Neural crest cell (in vitro differentiated cells): ENCODE measurements at places on chromosomes 11 and 22. TPM values are rescaled to one million over a fixed set of nuclear protein-coding genes. Genes with fewer than 3 reads are reported as not detected.
A peak's percentile ranks its signal among the peaks of the same experiment; 100 is the strongest.

DNA sequence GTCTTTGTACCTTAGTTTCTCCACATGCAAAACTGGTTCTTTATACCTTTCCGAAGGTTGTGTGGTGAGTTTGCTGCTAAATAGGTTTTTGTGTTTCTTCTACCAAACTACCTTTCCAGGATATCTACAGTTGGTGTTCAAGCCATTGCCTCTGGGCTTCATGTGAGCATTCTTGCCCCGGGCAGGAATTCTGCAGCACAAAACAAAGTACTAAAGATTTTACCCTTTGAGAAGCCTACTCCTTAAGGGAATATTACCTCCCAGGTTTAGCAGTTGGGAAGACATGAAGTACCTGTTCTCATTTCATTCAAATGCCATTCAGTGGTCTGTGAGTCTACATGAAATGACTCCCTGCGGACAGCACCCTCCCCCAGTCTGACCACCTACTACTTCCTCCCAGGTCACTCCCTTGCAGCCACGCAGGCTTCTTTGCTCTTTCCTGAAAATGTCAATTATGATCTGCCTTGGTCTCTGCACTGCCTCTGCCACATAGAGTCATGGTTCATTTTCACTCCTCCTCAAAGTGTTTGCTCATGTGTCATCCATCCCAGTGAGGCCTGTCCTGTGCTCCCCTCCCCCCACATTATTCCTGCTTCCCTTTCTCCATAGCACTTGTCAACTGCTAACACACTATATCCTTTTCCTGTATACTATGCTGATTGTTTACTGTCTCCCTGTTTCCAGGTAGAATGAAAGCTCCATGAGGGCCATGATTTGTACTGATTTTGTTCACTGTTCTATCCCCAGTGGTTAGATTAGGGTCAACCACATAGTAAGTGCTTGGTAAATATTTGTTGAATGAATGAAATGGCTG, 36.9 kb downstream of the PACS1 start:
- DNase-seq: no peak
- H3K27ac ChIP-seq: no peak overlapping the region
- H3K27me3 ChIP-seq: no peaks in the 10 kb centered on the region
- H3K36me3 ChIP-seq: no peaks in the 10 kb centered on the region
- H3K4me1 ChIP-seq: peaks cover 7% of the 10 kb centered on the region

DNA sequence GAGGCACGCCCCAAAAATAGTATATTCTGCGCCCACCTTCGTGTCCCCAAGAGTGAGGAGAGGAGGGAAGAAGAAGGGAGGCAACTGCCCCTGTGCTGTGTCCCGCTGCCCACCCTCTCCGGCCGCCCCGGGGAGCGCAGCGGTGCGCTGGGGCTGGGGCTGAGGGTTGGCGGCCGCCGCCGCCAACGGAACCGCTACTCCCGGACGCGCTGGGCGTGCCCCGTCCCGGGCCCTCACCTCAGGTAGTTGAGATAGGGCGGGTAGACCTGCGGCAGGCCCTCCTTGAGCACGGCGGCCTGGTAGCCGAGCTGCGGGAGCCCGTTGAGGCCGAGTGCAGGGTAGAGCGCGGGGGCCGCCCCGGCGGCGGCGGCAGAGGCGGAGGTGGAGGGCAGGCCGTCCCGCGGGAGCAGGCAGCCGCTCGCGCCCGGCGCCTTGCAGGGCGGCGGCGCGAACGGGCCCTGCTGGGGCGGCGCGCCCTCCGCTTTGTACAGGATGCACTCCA, 2.4 kb downstream of the PGR start:
- H3K36me3 ChIP-seq: peaks cover 3% of the 10 kb centered on the region
- DNase-seq: peak; percentile 9
- no peak overlapping the region for H3K27ac ChIP-seq
- peaks cover 11% of the 10 kb centered on the region for H3K4me1 ChIP-seq
- peak overlapping the region; percentile 82 for H3K4me3 ChIP-seq

GRCh38 chr22:17860220-17860965, 86.1 kb upstream of the BID start:
- no peaks in the 10 kb centered on the region for H3K27me3 ChIP-seq
- H3K4me1 ChIP-seq: peaks cover 15% of the 10 kb centered on the region
- no peak for DNase-seq
- H3K4me3 ChIP-seq: no peak overlapping the region
- peak overlapping the region; percentile 71 for H3K27ac ChIP-seq

DNA sequence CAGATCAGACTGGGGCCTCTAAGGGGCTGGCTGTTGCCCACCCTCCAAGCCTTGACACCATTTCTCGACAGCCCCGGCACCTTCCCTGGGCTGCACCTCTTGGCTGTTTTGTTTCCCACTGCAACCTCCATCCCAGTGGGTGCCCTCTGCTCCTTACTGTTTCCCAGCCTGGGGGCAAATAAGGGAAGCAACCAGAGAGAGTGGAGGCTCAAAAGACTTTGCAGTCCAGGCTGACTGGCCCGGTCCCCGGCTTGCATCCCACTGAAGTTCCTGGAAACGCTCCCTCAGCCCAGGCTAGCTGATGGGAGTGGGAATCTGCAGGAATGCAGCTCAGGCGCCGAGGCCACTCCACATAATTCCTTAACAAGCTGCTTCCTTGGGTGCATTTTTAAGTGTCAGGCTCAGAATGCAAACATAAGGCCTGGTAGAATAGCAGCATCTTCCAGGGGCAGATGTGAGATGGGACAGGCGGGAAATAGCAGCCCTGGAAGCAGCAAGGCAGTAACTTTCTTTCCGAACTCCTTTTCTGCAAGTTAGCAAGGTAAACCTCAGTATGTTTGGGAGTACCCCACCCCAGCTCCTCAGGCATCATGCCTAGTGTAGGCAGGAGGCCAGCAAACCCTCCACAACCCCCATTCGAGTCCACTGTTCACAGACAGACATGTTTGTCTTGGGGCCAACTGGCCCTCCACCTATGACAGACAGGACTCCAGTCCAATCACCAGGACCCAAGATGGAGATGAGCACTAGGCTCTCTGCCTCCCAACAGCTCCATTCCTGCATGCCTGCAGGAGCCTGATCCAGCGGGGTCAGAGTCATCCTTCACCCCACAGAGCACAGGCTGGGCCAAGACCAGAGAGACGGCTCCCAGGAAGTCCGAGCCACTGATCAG, 39.3 kb downstream of the RPL27A start:
- peaks cover 32% of the 10 kb centered on the region for H3K4me1 ChIP-seq
- no peak overlapping the region for H3K4me3 ChIP-seq
- DNase-seq: no peak
- peak overlapping the region; percentile 90 for H3K27ac ChIP-seq

DNA sequence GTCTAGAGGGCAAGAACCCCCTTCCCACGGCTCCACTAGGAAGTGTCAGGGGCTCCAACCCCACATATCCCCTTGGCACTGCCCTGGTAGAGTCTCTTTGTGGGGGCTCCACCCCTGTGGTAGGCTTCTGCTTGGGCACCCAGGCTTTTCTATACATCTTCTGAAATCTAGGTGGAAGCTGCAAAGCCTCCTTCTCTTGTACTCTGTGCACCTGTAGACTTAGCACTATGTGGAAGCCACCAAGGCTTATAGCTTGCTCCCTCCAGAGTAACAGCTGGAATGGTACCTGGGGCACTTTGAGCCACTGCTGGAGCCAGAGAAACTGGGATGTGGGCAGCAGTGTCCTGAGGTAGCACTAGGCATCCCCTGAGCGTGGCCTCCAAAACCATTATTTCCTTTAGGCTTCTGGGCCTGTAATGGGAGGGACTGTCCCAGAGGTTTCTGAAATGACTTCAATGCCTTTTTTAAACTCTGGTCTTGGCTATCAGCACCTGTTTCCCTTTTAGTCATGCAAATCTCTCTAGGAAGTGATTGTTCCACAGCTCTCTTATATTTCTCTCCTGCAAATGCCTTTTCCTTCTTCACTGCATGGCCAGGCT, 68.4 kb downstream of the TRAF6 start:
- no peak for DNase-seq
- no peak overlapping the region for H3K27ac ChIP-seq
- peaks cover 7% of the 10 kb centered on the region for H3K36me3 ChIP-seq
- no peak overlapping the region for H3K4me3 ChIP-seq
- H3K4me1 ChIP-seq: no peaks in the 10 kb centered on the region
- no peaks in the 10 kb centered on the region for H3K27me3 ChIP-seq

GRCh38 chr11:77167111-77167626, 39.1 kb downstream of the MYO7A start:
- peak overlapping the region; percentile 27 for H3K27ac ChIP-seq
- H3K4me1 ChIP-seq: peaks cover 12% of the 10 kb centered on the region
- no peaks in the 10 kb centered on the region for H3K36me3 ChIP-seq
- no peak for DNase-seq

- H3K36me3 ChIP-seq: peaks cover 22% of the 10 kb centered on the region
- H3K4me1 ChIP-seq: peaks cover 26% of the 10 kb centered on the region
- no peaks in the 10 kb centered on the region for H3K27me3 ChIP-seq
- H3K4me3 ChIP-seq: peak overlapping the region; percentile 38
These were observed 9.5 kb upstream of the ST3GAL4 start for GRCh38 chr11:126345759-126346585.

- H3K36me3 ChIP-seq: no peaks in the 10 kb centered on the region
- DNase-seq: no peak
- H3K4me1 ChIP-seq: peaks cover 15% of the 10 kb centered on the region
- peaks cover 49% of the 10 kb centered on the region for H3K27me3 ChIP-seq
- peak overlapping the region; percentile 89 for H3K4me3 ChIP-seq
- no peak overlapping the region for H3K27ac ChIP-seq
These were observed 753 bp upstream of the PPARA start for GRCh38 chr22:46149512-46150033.

DNA sequence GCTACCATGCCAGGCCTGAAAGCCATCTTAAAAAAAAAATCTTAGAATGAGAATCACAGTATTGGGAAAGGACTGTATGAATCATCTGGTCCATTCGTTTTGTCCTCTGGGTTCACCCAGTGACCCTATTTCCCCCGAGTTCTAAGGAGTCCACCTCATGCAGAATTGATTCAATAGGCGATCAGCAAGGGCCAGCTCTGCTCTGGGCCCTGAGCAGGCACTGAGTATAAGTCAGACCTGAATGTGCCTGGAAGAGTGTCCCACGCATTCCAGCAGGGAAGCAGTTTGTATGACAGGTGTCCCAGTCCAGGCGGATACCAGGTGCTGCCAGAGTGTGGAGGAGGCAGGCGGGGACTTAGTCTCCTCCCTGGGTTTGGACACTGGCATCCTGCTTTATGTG, 883 bp upstream of the HMOX1 start:
- H3K27ac ChIP-seq: peak overlapping the region; percentile 37
- no peaks in the 10 kb centered on the region for H3K36me3 ChIP-seq
- H3K27me3 ChIP-seq: peaks cover 12% of the 10 kb centered on the region
- peaks cover 52% of the 10 kb centered on the region for H3K4me1 ChIP-seq
- peak overlapping the region; percentile 50 for H3K4me3 ChIP-seq

DNA sequence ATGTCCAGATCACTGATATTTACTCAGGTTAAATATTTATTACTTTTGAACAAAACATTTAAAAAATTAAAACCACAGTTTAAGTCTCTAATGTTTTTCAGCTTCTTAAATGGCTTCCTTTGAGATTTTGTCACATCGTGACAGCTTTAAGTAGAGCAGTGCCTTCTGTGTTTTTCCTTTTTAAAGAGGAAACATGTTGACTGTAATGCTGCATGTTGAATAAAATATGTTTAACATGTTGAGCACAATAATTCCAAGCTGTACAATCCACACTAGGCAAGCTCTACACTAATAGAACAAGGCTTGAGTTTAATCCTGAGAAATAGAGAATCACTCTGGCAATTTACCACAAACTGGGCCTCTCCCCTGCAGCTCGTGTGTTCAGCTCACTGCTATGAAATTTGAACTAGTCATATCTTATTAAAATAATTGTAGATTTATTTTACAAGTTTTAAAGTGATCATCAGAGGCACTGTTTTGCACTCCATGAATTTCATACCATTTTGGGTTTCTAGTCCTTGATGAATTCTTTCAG, 368.3 kb downstream of the SOX6 start:
- no peaks in the 10 kb centered on the region for H3K4me1 ChIP-seq
- no peak overlapping the region for H3K27ac ChIP-seq
- H3K27me3 ChIP-seq: no peaks in the 10 kb centered on the region
- no peak for DNase-seq

GRCh38 chr11:93969925-93970922, 50.9 kb upstream of the HEPHL1 start:
- no peaks in the 10 kb centered on the region for H3K4me1 ChIP-seq
- H3K4me3 ChIP-seq: no peak overlapping the region
- no peak for DNase-seq

DNA sequence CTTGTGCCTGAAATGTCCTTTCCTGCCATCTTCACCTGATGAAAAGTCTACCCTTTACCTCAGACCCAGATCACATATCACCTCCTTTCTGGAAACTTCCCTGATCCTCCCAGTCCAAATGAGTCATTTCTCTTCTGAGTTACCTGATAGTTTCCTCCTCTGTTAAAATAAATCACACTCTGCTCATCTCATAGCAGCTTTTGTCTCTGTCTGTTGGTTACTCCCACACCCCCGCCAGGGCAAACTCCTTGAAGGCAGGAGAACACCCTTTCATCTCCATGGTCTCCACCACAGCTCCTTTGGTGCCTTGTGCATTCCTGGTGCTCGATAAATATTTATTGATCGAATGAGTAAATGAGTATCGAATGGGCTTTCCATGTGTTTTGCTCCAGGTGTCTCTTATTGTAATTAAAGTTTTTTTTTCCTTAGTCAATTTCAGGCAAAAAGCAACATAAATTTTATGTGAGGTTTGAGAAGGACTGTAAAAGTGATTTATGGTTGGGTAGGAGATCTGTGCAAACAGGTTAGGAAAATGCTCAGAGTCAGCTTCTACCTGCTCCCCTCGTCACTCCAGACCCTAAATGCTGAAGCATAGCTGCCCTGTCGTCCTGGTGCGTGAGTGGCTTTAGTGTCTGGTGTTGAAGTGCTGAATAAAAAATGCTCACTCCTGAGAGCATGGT, 178.2 kb downstream of the GRIK4 start:
- H3K36me3 ChIP-seq: no peaks in the 10 kb centered on the region
- no peak overlapping the region for H3K27ac ChIP-seq
- H3K4me3 ChIP-seq: no peak overlapping the region
- no peak for DNase-seq
- H3K4me1 ChIP-seq: no peaks in the 10 kb centered on the region

GRCh38 chr22:23300476-23300875, 120.2 kb downstream of the BCR start:
- no peak overlapping the region for H3K27ac ChIP-seq
- no peaks in the 10 kb centered on the region for H3K27me3 ChIP-seq
- H3K36me3 ChIP-seq: peaks cover 10% of the 10 kb centered on the region
- no peak for DNase-seq
- no peaks in the 10 kb centered on the region for H3K4me1 ChIP-seq

DBX1 gene
- 26.3 and 29.6 TPM in 2 replicates for total RNA-seq

PISD gene
- 29.0 and 29.2 TPM in 2 replicates for total RNA-seq

C22orf42 gene
- not detected in 2 replicates for total RNA-seq

MAJIN gene
- not detected in 2 replicates for total RNA-seq

RNF26 gene
- 47.9 and 51.8 TPM in 2 replicates for total RNA-seq

FGF3 gene
- total RNA-seq: not detected in 2 replicates

SPDYC gene
- not detected in 2 replicates for total RNA-seq

EXPH5 gene
- total RNA-seq: 0.68 TPM in 2 replicates

TMX2 gene
- total RNA-seq: 78.3 TPM in 2 replicates

SCUBE2 gene
- 7.5 and 11.0 TPM in 2 replicates for total RNA-seq

CDHR5 gene
- not detected in 2 replicates for total RNA-seq

YIF1A gene
- total RNA-seq: 59.4 and 60.9 TPM in 2 replicates

RFPL2 gene
- 0.21 TPM in 1 of 2 replicates, not detected in the other for total RNA-seq
